ENCODE measurements at places on chromosomes 6 and 20. TPM values are rescaled to one million over a fixed set of nuclear protein-coding genes. Genes with fewer than 3 reads are reported as not detected.

The DAAM2 gene
- total RNA-seq: not detected

DNA sequence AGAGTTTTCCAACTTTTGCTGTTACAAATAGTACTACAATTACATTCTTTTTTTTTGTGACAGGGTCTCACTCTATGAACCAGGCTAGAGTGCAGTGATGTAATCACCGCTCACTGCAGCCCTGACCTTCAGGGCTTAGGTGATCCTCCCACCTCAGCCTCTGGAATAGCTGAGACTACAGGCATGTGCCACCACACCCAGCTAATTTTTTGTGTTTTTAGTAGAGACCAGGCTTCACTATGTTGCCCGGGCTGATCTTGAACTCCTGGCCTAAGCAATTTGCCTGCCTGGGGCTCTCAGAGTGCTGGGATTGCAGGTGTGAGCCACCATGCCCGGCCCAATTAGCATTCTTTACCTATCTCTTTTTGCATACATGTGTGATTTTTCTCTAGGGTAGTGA, 12.5 kb downstream of the ATRN start:
- no peak for DNase-seq

GRCh38 chr20:48329676-48330664, 497.8 kb downstream of the PREX1 start:
- DNase-seq: peak; percentile 80

- no peak for DNase-seq
Measured at GRCh38 chr6:154266560-154267099, 90.0 kb downstream of the IPCEF1 start.

DNA sequence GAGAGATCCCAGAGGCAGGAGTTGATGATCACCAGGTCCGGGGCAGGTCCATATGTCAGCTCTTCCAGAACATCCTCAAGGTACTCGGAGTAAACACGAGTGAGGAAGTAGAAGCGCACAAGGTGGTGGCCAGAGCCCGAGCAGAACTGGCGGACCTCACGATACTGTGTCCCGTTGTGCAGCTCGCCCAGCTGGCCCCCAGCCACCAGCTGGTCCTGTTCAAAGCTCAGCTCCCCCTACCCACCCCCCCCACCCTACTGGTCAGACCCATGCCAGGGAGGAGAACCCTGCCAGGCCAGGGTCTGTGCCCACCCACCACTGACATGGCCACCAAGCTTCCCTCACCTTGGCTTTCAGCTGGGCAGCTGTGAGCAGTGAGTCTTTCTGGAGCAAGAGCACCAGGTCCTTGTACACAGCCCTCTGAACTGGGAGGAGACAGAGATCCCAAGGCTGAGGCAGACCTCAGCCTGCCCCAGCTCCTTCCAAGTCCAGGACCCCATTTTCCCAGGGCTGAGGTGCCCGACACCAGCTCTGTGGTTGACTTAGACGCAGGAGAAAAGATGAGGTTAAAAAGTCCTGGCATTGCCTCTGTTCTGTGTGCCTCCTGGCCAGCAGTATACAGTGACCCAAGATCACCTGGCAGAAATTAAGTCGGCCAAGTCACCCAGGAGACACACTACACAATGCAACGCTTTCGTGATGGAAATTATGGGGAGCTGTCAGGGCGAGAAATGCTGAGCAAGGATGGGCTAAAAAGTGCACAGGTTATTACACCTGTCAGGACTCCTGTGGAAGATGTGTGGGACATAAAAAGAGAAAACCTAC, 1.4 kb downstream of the PCED1A start:
- DNase-seq: no peak

The MCM9 gene
- 5.3 TPM for total RNA-seq

The PLCB4 gene
- total RNA-seq: 16.9 TPM

DNA sequence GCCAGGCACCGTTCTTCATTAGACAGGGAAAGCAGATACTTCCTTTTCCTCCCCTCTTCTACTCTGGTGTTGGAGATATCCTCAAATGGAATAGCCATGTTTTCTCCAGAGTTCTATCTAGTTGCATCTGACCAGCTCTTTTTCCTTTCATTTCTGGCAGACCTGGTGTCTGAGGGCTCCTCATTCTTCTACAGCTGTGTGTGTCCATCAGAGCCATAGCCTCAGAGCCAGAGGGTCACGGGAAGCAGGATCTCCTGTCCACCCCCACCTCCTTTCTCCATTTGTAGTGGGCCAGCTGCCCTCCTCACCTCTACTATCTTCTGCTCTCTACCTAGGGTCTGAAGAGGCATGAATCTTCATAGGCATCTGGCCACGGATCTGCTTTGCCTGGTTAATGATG, 57.0 kb downstream of the TSPYL4 start:
- DNase-seq: no peak

DNA sequence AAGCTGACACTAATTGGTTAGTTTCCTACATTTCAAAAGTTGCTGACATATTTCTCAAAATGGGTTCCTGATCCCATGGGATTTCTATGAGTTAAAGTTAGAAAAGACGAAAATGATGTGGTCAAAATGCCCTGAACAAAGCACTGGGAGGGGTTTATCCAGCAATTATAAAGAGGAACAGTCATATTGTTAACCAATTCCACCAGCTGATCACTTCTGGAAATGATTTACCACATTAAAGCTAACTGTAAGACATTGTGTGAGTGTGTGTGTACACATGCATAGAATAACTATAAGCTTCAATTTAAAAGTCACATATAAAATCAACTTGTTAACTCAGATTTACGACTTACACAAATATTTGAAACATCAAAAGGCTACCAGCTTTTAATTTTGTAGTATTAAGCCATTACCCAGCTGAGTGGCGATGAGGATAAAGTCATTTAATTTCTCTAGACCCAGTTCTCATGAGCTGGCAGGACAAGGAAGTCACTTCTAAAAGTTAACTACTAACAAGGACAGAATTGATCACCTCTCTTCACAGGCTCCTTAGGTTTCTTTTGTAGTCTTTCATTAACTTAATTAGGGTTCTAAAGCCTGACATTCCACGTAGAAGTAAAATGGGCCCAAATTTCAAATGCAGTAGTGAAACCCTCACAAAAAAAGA, 40.4 kb downstream of the MAN1A1 start:
- DNase-seq: no peak

The BMP2 gene
- 0.73 TPM for total RNA-seq

- no peak for DNase-seq
Measured at GRCh38 chr6:149150301-149150700, 167.2 kb upstream of the TAB2 start.

The PRDM13 gene
- total RNA-seq: not detected

The ARFGAP1 gene
- 92.0 TPM for total RNA-seq

The HCK gene
- not detected for total RNA-seq

DNA sequence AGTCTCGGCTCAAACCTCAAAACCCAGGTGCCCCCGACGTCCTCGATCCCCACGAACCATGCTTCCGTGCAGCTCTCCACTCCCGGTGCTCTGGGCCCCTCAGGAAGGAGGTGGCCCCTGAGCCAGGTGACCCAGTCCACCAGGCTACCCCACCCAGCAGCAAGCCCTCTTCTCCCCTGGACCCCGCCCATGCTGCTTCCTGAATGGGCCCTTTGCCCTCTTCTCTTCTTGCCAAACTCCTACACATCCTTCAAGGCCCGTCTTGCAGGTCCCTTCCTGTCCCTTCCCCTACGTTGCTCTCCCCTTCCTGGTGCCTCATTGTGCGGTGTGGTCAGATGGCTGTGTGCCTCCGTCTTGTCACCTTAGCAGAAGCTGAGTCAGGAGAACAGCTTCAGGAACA, 3.4 kb upstream of the GATA5 start:
- no peak for DNase-seq

- DNase-seq: no peak
Measured at GRCh38 chr6:17879184-17879583, 108.3 kb downstream of the KIF13A start.

- DNase-seq: no peak
Measured at GRCh38 chr20:12203399-12203798, 285.7 kb downstream of the BTBD3 start.

The GRM4 gene
- total RNA-seq: not detected

The HRH3 gene
- not detected for total RNA-seq

The COL12A1 gene
- total RNA-seq: 24.2 TPM

GRCh38 chr6:110232450-110232849, 52.2 kb downstream of the CDC40 start:
- no peak for DNase-seq

DNA sequence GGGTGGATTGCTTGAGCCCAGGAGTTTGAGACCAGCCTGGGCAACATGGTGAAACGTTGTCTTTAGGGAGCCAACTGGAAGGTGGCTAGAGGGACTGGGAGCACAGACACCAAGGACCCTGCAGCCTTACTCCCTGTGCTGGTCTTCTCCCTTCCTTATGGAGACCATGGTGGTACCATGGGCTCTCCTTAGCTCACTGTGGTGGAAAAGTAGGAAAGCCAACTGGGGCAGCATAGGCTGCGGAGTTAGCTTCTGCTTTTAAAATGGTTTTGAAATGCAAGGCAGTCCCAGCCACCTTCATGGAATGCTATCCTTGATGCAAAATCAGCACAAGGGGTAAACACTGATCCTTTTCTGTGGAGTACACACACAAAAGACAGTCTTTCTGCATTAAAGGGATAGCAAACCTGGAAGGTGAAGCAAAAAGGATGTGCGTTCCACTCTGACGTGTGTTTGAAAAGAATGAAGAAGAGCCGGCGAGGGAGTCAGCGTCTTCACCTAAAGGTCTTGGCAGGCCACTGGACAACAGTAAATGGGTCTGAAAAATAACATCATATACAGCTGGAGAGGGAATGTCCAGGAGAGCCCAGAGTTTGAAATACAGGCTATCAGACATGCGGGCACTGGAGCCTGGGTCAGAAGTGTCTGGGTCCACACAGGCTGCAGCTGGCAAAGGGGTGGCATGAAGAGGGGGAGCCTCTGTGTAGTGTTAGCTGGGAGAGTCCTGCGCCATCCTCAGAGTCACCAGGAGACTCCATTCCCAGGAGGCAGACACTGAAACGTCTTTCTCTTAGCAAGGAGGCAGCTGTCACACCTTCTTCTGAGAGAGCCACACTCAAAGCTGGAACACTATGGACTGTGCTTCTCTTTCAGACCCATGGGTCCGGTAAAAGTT, 58.5 kb downstream of the GPR6 start:
- DNase-seq: no peak

DNA sequence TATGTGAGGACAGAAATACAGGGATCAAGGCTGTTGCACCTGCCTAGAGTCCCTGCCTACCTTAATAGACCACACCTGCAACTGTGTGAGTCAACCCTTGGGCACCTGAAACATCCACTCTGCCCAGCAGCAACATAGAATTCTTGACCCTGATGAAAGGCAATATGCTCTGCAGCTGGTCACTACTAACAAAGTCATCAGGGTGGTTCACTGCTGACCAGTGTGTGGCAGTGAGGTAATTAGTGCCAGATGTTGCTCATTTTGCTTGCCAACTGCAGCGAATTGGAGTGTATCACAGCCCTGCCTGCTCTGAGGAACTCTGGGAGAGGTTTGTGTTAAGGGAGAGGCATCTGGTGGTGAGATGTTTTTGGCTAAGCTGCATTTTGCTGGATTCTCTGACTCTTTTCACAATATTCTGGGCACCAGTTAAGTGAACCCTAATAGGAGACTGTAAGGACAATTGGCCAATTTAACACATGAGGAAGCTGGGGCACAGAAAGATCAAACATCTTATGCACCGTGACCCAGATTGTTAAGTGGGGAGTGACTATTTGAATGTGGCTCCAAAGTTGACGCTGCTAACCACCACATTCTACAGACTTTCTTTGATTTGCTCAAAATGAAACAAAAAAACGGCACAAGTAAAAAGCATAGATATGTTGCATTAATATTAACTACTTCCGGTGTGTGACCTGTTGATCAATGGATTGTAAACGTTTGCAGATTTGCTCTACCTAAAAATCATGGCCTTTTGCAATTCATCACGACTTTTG, 61.9 kb upstream of the OPRM1 start:
- DNase-seq: peak; percentile 8

The LY6G5C gene
- 1.6 TPM for total RNA-seq

GRCh38 chr20:63740070-63740626, 572 bp downstream of the SLC2A4RG start:
- DNase-seq: peak; percentile 54

DNA sequence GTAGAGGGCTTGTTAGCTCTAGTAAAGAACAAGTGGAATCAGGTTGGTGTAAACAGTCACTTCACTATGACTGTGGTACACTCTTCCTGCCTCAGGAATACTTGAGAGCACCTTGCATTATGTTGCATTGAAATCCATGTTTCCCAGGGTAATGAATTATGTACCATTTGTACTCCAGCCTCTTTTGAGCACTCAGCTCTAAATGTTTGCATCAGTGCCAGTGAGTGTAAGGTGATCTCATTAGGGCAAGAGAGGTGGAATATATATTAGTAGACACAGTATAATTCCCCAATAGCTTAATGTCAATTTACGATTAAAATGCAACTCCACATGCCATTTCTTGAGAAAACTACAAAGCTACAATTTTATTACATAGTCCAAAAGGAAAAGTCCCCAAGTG, 319.6 kb upstream of the POU3F2 start:
- DNase-seq: no peak

The PTK6 gene
- total RNA-seq: 11.1 TPM

The CTCFL gene
- total RNA-seq: not detected

The TMEM74B gene
- total RNA-seq: 18.4 TPM

GRCh38 chr6:134233180-134233955, 84.5 kb downstream of the SGK1 start:
- DNase-seq: no peak

The C20orf144 gene
- total RNA-seq: not detected

DNA sequence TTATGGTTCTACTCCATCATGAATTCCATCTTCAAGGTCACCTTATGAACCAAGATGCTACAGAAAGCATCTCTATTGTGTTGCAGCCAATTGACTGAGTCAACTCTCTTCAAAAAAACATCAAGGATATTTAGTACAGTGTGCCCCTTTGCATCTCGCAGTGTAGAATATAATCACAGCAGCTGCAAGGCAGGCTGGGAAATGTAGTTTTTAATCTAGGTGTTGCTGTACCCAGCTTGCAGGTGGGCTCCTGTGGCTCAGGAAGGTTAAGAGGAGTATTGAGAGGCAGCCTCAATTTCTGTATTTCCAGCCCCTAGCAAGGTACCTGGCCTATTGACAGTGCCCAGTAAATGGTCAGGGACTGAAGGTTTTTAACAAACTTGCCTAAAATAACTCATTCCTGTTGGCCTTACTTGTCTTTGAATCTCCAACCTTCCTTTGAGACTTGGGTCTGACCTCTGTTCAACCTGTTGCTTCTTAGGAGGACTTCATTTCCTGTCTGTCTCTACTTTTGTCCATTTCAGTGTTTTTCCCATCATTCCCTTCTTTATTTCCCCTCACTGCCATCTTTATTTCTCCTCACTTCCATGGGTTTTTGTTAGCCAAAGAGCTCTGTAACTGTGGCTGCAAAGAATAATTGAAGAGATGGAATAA, 150.5 kb downstream of the DNAH8 start:
- no peak for DNase-seq

The OTOR gene
- total RNA-seq: not detected

The TBXT gene
- total RNA-seq: not detected

The CST2 gene
- total RNA-seq: not detected

All from PC-3 (cell line).